ENCODE measurements at places on chromosomes 5 and 9.

DNA sequence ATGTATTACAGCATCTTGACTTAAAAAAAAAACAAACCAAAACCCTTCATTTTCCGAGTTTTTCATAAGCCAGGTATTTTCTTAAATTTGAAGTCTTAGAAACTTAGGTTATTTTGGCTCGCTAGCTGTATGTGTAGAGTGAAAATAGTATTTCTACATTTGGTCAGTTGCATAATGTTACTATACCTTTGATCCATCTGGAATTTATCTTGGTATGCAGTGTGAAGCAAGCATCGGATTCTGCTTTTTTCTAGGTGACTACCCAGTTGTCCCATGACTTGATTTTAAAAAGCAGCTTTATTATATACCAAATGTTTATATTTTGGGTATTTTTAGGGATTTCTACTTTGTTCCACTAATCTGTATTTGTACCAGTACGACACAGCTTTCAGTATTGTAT lies 27.7 kb downstream of the UBAP1 start:
- no peak for DNase-seq

DNA sequence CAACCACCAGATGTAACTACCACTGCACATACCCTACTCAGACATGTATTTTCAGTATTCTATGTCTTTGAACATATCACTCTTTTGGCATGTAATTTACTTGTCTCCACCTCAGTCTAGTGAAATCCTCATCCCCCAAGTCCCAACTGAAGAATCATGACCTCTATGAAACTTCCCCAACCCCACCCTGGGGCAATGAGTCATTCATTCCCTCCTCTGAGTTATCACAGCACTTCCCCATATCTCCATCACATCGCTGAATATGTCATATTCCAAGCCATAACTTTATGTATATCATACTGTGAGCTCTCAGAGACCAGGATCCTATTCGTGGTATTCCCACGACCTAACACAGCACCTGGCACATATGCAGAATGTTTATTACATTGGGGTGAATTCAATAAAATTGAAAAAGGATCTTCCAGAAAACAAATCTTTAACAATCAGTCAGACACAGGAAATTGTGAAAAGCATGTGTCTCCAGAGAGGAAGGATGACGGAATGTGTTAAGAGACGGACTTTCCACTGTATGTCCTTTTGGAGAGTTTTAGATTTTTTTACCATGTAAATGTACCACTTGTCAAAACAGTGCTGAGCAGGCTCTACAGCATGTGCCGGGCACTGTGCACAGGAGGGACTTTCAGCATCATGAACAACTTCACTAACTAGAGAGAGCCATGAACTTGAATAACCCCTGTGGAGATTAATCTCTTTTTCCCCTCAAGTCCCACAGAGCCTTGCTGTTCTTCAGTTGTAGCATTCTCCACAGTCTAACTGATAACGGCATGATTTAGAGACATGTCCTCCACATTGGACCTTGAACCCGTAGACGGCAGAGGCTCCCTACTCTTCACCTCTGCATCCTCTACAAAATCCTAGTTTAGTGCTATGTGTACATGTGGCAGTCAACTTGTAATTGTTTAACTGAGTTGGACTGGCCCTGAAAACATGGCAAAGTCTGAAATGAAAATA lies 213.5 kb downstream of the GLIS3 start:
- DNase-seq, result no peak

DNA sequence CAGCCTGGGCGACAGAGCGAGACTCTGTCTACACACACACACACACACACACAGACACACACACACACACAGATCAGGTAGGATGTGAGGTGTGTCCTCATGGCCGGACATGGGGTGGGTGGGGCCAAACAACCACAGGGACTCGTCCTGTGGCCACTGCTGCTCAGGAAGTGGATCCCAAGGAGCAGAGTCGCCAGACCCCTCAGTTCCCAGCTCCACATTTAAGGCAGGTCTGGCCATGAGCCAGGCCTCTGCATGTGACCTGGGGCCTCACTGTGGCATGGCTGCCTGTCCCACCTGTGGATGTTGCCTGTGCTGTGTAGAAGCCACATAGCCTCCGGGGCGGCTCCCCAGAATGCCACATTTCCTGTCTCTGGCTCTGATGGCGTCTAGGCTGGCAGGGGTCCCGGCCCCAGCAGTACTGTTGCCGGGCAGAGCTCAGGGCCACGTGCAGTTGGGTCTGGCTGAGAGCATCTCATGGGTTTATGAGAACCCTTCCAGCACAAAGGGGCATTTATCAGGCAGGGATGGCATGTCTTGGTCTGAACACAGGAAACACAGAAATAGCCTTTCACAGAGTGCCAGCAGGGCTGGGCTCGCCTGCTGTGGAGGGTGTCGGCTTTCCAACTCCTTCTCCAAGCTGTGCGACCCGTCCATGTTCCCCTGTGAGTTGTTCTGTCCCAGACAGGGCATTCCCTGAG lies 9.9 kb upstream of the NINJ1 start:
- no peak for DNase-seq

GRCh38 chr5:130720355-130720754 lies 444.7 kb downstream of the HINT1 start:
- DNase-seq, result no peak

DNA sequence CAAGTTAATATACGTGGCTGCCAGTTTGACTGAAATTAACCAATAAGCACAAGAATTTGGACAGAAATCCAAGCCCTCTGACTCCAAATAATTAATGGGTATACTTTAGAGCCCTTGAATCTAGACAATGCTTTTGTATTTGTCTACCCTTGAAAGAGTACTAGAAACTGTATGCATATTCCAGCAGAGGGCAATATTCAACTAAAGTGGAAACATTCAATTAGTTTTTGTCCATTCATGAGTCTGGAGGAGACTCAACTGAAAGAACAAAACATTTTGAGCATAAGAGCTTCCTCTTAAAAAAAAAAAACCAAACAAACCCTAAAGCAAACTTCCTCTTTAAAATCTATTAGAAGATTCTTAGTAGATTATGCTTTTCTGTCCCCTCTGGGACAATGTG lies 157.8 kb downstream of the ARHGEF28 start:
- no peak for DNase-seq

GRCh38 chr9:4620881-4621555 lies 41.1 kb upstream of the PLPP6 start:
- DNase-seq, result no peak

DNA sequence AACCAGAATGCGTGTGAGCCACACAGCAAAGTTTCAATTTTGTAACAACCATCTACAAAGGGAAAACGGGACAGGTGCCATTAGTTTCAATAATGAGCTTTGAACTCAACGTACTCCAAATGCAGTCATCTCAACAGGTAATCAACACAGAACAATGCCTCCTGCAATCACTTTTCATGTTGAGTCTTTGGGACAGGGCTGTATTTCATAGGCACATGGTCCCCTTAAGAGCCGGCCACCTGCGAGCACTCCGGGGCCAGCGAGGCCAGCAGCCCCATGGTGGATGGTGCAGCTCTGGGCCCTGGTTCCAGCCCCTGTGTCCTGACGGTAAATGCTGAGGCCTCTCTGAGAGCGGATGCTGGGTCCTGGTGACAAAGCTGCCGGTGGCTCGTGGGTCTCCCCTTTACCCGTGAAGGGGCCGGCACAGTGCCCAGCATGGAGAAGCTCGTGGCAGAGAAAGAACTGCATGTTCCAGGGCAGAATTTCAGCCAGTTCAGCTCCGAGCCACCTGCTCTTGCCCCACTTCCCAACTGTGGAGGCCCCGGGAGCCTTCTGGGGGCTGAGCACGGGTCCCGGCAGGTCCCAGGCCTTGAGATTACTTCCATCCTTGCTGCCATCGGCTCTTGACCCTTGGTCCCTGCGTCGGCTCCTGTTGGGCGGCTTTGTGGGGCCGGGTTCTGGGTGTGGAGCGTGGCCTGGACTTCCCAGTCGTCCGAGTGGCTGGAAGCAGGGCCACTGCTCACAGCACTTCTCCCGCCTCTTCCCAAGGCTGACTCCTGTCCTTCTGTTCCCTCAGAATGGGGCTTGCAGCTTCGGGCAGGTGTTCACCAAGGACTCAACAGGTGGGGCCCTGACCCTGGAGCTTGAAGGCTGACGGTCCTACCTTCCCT lies 26.1 kb upstream of the RNU6ATAC start:
- DNase-seq, result no peak

GRCh38 chr5:16935231-16936149 lies 598 bp downstream of the MYO10 start:
- no peak for DNase-seq

GRCh38 chr5:67015541-67016191 lies 180.9 kb downstream of the CD180 start:
- DNase-seq, result no peak

DNA sequence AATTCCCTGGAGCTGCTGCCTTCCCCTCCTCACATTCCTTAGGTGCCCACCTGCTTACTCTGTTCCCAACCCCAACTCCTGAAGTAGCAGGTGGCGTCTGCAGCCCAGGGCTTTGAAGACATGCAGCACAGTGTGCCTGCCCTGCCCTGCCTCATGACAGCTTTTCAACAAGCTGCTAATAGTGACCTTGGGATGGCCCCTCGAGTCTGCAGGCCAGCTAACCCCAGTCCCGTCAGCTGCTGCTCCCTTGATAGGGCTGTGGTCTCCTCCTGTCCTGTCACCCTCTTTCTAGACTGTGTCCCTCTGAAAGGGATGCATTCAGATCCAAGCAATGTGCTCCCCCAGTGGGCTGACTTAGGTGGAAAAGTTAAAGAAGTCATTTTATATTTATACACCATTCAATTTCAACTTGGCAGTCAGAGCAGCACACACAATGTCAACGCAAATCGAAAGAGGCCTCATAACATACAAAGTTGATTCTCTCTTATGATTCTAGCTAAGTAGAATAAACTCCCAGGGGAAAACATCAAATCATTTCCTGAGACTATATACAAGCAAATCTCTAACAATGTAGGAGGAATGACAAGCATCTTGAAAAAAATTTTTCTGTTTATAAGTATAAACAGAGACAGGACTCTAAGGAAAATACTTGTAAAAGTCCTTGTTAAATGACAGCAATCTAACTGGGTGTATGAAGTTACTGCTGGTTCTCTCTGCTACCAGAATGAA lies 37.9 kb downstream of the ADRB2 start:
- DNase-seq, result no peak

- DNase-seq, result no peak
Observed at GRCh38 chr5:119453040-119453373, 710 bp downstream of the HSD17B4 start.

DNA sequence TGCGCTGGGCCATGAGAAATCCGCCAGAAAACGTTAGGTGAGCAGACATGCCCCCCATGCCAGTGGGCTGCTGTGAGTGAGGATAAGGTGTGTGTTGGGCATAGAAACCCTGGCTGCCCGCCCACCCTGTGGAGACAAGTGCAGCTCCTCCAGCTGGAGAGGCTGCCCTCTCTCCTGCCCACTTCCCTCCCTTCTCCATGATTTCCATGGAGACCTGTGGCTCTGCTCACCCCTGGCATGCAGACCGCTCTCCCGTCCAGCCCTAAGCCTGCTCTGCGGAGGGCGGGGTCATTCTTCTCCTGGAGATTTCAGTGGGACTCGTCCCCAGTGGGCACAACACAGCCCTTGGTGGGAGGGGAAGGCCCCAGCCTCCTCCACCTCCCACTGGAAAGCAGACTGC lies 133.0 kb upstream of the FAM120A start:
- no peak for DNase-seq

- DNase-seq, result no peak
Observed at GRCh38 chr5:54785729-54786591, 199.4 kb downstream of the ESM1 start.

DNA sequence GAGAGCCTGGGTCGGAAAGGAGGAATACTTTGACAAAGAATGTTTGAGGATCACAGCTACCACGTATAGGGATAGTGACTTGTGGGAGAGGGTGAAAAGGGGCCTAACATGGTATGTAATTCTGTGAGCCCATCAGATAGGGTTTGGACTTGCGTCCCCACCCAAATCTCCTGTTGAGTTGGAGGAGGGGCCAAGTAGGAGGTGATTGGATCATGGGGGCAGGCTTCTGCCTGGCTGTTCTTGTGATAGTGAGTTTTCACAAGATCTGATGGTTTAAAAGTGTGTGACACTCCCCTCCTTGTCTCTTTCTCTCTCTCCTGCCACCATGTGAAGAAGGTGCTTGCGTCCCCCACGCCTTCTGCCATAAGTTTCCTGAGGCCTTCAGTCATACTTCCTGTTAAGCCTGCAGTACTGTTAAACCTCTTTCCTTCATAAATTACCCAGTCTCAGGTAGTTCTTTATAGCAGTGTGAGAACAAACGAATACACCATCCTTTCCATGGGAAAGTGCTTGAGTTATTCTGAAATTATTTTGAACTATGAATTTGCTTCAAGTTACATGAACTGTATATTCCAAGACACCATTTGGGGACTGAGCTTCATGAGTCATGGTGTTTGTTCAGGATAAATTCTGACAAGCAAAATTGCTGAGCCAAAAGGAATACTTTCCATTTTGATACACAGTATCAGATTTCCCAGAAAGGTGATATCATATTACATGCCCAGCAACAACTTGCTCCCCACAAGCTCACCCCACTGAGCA lies 68.8 kb upstream of the SSBP2 start:
- DNase-seq, result no peak

DNA sequence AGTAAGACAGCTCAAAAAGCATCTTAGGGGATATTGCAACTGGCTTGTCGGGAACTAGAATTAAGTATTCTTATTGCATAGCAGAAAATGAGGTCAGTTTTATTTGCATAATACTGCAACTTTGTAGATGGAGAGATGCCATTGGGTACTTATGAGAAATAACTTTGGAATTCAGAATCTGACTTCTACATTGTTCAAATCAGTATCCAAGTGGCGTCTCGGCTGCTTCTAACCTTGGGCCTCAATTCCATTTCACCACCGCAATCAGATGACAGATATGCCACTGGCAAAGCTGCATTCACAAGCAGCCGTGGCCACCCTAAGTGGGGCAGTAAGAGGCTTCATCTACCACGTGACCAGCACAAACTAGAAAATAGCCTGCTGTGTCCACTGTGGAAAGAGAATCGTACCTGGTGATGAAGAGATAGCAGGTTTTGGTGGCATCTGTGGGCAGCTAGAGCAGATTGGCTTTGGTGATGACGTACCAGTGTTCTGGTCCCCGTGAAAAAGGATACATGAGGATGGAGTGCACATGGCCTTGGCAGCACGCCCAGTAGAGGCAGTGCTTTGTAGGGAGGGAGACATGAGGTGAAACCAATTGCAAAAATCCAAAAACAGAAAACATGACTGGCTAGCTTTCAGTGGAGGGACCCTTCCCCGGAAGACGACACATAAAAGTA lies 116.6 kb downstream of the KLHL3 start:
- DNase-seq, result no peak

GRCh38 chr5:126020770-126021169 lies 402.4 kb upstream of the GRAMD2B start:
- DNase-seq, result no peak

- peak; percentile 31 for DNase-seq
Observed at GRCh38 chr9:93450945-93451815, at the start of gene FAM120A. Gene FAM120A (plus strand): TSS chr9:93451685. CDS start chr9:93451916, 231 bp downstream.

- DNase-seq, result no peak
Observed at GRCh38 chr5:14365831-14366430, 215.7 kb upstream of the OTULINL start.

DNA sequence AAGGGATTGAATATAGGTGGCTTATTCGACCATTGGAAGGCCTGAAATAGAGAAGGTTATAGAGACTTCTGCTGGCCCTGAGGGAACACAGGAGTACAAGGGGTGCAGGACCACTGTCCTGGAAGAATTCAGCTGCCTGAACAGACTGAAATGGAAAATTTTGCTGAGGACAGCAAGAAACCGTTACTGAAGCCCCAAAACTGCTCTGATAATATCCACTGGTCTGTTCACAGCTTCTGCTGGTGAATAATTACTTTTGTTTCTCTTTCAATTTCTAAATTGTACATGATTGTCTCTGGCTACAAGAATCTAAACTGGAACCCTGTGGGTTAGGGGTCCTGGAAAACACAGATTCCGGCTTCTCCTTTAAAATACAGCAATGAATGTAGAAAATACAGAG lies 218.5 kb upstream of the CDH12 start:
- DNase-seq, result no peak

- DNase-seq, result no peak
Observed at GRCh38 chr5:112113565-112113964, 305.5 kb downstream of the EPB41L4A start.

Measured in stimulated activated CD8-positive, alpha-beta memory T cell treated with anti-CD3 and anti-CD28 coated beads, Interleukin-7, amount 100 ng/mL, for 1 hour (primary cell).